Activated T-helper 17 cell treated with anti-CD3 and anti-CD28 coated beads, Interleukin-2, amount 50 U/mL, for 72 hours (primary cell): ENCODE measurements at places on chromosomes 16 and 17.

DNA sequence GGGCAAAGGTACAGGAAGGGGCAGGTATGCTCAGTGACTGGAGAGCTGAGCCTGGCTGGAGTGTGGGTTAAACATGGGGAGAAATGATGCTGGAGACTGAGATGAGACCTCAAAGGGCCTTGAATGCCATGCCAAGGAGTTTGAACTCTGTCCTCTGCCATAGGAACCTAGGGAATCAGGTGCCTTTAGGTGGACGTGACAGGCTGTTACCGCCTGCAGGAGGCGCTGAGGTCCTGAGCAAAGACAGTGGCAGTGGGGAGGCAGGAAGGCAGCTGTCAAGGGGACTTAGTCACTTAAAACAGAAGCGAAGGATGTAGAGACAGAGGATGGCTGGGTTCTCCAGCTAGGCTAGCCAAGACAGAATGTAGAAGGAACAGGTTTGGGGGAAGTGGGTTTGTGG, 9.1 kb downstream of the PSMB3 start:
- ATAC-seq = peak; percentile 48

GRCh38 chr17:30429155-30429554, 48.1 kb upstream of the GOSR1 start:
- ATAC-seq = no peak

DNA sequence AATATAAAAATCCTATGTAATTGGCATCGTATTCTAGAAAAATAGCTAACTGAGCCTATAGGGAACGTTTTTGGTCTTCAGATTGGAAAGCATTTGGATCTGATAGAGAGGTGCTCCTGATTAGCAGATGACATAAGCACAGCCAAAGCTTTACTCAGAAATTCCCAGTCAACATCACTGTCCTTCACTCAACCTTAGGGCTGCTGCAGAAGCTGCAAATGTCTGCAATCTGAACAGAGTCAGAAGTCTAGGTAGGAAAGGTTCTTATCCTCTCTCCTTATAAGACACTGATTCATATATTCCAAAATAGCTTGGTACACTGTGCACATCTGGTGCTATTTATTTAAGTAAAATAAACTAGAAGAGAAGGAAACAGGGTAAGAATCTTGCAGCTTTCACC, 19.2 kb downstream of the STRADA start:
- no peak for ATAC-seq

GRCh38 chr16:56350491-56351405, 74.6 kb downstream of the AMFR start:
- ATAC-seq = no peak

DNA sequence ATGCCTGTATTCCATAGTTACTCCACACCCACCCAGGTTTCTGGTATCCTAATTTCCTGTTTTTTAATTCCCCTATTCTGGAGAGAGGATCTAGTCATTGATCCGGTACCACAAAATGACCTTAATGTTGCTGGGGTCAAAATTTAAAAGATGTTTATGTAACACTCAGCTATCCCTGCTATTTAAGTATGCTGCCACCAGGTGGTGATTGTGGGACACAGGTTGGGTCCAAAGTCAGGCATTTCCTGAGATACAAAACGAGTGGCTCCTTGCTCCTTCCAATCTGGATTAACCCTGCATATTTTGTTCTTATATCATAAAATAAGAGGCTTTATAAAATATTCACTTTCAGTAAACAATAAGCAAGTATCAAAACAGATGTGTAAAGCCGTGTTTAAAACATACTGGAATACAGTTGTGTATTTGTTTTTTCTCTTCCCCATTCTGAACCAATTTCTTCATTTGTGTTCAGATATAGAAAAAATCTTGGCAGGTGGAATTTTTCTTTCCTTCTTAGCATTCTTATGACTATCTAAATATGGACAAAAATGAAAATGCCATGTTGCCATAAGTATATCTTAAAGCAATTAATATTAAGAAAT, 16.3 kb downstream of the HS3ST4 start:
- ATAC-seq = no peak

GRCh38 chr16:53369921-53370320, 64.3 kb upstream of the RBL2 start:
- ATAC-seq = no peak

- ATAC-seq = no peak
Measured at GRCh38 chr17:17742688-17743390, 61.6 kb downstream of the RAI1 start.

- ATAC-seq = peak; percentile 20
Measured at GRCh38 chr17:51434434-51435170, 174.3 kb downstream of the UTP18 start.

DNA sequence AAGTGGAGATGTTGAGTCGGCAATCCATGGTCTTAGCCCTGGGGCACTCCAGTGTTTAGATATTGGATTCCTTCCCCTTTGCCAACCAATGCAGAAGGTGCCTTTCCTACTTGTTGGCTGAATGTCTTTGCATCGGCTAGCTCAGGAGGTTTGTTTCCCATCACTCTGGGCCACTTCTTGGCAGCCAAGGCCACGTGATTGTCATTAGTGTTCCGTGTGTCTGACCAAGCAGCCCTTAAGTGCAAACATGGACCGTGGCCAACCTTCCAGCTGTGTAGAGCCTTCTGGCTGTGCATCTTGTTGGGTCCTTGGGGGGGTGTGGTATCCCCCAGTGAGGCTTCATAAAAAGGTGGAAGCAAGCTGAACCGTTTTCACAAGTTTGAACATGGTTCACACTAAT, 66.0 kb downstream of the GNAO1 start:
- ATAC-seq = no peak

GRCh38 chr16:50889276-50889675, 147.4 kb downstream of the CYLD start:
- ATAC-seq = no peak

DNA sequence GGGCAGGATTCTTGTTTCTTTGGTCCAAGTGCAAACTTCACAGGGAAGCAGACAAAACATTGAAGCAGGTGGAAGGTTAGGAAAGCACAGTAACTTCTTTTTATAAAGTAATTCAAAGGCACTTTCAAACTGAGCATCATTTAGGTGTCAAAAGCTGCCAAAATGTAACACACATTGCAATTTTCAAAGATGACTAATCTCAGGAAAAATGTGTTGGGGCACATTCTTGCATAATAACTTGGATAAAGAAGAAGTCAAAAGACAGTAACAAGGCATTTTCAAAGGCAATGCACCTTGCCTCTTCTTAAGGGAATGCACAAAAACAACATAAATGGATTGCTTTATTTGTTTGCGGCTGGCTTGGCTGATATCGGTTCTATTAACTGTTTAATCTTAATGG, 3.6 kb downstream of the KCNJ2 start:
- no peak for ATAC-seq

DNA sequence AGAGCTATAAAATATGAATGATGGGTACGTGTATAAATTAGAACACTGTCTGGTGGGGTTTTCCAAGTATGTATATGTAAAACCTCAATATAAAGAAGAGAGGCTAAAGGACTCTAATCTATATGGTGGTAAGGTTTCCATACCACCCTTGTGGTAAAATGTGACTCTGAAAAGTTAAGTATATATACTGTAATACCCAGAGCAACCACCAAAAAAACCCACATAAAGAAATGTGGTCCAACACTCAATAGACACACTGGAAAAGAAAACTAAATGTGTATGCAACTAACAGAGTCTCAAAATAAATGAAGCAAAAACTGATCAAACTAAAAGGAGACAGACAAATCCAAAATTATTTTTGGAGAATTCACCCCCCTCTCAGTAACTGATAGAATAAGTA, 72.2 kb downstream of the XPO6 start:
- ATAC-seq = peak; percentile 13

GRCh38 chr17:69581061-69581961, 166.8 kb downstream of the MAP2K6 start:
- ATAC-seq = peak; percentile 38

DNA sequence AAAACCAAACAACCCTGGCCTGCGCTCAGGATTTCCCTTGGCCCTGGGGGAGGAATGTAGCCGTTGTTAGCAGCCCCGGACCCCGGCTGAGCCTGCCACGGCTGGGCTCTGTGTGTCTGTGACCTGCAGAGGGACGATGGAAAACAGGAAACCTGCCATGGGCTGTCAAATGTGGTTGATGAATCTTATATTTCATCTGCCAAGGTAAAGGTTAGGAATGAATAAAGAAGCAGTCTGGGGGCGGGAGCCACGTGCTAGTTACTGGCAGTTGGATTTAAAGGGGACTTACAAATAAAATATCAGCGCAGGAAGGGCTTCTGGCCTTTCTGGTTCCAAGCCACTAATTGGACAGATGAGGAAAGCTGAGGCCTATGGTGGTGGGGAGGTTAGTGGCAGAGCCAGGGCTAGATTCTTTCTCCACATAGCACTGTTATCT, at the start of gene KRT23:
Gene KRT23 (minus strand): TSS at position 263 of the 436 bp plus-strand sequence. CDS start 1,043 bp downstream, outside the sequence.
- peak; percentile 39 for ATAC-seq

GRCh38 chr17:45288825-45289224, 26.9 kb upstream of the SPATA32 start:
- ATAC-seq = no peak

- no peak for ATAC-seq
Measured at GRCh38 chr16:85162478-85163277, 50.4 kb upstream of the CIBAR2 start.

DNA sequence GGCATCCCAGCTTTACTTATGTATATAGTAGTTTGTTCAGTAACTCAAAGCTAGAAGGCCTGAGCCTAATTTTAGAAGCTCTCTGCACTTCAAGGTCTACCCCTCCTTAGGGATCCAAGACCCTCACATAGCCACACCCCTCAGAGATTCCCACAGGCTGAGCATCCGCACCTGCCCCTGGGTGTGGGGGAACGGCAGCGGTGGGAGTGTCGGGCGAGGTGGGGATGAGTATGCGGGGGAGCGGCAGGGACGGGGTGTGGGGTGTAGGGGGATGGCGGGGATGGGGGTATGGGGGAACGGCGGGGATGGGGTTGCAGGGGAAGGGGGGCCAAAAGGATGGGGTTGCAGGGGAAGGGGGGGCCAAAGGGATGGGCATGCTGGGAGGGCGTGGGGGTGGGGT, 24.9 kb upstream of the BEAN1 start:
- ATAC-seq = no peak

DNA sequence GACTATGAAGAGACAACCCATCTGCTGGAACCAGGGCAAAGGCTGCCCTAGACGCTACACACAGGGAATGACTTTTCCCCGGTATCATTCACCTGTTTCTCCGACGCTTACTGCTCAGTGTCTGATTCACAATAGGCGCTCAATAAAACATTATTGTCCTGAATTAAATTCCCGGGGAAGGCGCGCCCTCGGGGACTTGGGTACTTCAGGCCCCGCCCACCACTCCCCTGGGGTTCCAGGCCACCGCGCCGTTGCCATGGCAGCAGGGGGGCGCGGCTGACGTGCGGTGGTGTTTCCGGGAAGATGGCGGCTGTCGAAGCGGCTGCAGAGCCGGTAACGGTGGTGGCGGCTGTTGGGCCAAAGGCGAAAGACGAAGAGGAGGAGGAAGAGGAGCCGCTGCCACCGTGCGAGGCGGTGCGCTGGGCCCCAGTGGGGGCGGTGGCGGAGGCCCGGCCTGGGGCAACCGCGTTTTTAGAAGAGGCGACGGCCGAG, at the start of gene RUNDC1:
Gene RUNDC1 (plus strand): TSS at position 292 of the 492 bp plus-strand sequence. CDS start 12 bp downstream, at position 304.
- ATAC-seq = peak; percentile 88

DNA sequence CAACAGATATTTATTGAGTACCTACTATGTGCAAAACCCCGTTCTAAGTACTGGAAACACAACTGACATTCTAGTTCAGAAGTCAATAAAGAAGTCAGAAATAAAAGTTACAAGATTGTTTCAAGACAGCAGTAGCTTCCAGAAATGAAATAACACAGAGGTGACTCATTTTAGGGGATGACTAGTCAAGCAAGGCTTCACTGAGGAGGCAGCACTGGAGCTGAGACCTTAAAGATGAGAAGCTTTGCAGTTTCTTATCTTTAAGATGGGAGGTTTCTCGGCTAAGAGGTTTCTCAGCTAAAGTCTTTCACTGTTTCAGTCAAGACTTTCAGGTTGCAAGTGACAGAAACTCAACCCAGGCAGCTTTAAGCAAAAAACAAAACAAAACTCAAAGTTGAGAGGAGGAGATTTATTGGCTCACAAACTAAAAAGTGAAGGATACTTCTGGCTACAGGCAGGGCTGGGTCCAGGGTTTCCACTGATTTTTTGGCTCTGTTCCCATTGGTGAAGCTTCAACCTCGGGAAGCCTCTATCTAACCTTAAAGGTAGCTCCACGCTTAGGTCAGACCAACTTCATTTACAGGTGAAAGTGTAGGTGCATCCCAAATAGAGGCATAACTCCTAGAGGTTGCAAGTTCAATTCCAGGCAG, 7.4 kb upstream of the MMP2 start:
- ATAC-seq = peak; percentile 94

DNA sequence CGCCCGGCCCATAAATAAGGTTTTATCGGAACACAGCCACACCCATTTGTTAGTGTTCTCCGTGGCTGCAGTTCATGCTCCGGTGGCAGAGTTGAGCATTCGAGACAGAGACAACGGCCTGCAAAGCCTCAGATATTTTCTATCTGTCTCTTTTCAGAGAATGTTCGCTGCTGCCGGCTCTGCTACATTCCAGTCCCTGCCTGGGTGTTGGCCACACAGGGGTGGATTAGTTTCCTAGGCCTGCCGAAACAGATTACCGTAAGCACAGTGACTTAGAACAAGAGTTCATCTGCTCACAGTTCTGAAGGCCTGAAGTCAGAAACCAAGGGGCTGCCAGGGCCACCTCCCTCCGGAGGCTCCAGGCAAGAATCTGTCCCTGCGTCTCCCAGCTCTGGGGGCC, 19.1 kb upstream of the GSG1L start:
- no peak for ATAC-seq

DNA sequence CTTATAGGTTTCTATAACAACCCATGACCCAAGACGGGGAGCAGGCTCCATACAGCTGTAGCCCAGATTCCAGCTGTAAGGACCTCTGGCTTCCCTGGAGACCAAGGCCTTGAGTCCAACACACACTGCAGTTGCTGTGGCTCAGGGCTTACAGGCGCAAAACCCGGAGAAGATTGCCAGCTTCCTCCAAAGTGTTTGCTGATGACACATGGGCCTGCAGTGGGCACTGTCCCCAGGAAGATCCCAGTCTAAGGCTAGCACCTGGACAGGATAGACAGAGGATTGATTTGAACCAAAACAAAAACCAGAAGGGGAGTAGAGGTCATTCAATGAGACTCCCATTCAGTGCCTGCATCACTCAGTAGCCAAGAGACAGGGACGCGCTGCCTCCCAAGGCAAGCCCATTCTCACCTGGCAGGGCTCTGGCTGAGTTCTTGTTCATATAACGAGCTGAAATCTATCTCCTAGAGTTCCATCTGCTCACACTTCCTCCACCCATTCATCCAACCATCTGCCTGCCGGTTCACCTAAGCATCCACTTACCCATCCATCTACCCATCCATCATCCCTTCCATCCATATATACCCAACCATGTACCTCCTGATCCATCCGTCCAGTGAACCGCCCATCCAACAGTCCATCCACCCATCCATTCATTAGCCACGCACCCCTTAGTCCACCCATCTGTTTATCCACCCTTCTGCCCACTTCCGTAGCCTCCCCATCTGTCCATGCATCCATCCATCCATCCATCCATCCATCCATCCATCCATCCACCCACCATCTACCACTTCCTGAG, 10.2 kb downstream of the RAB11FIP4 start:
- ATAC-seq = no peak
